Left lung (tissue), 14 donors: ENCODE measurements at places on chromosomes 16 and 17. TPM values are rescaled to one million over a fixed set of nuclear protein-coding genes. Genes with fewer than 3 reads are reported as not detected.

GRCh38 chr17:81397314-81398175 is 2.3 kb downstream of the BAHCC1 start:
- no peaks in the 10 kb centered on the region for H3K27me3 ChIP-seq
- H3K27ac ChIP-seq = peak overlapping the region; percentile 93
- H3K4me1 ChIP-seq = peaks cover 32% of the 10 kb centered on the region
- no peak for DNase-seq

- no peaks in the 10 kb centered on the region for H3K27me3 ChIP-seq
- H3K4me3 ChIP-seq = no peak overlapping the region
- no peaks in the 10 kb centered on the region for H3K36me3 ChIP-seq
- H3K27ac ChIP-seq = no peak overlapping the region
Measured at GRCh38 chr17:63986821-63987220, 11.3 kb upstream of the PRR29 start.

DNA sequence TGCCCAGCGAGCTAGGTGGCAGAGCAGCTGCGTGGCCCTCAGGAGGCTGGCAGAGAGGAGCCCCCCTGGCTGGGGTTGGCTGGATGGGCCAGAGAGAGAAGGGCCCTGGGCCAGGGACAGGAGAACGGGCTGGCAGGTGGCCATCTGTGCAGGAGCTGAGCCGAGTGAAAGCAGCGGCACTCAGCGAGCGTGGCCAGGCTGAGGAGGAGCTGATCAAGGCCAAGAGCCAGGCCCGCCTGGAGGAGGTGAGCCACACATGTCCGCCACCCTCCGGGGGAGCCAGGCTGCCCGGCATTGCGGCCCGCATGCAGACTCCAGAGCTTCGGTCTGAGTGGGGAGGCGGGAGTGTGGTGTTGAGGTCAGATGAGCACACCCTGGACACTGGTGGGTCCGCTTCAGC is 2.1 kb upstream of the RAC3 start:
- no peaks in the 10 kb centered on the region for H3K27me3 ChIP-seq
- peaks cover 13% of the 10 kb centered on the region for H3K36me3 ChIP-seq
- H3K27ac ChIP-seq = no peak overlapping the region
- no peak overlapping the region for H3K4me3 ChIP-seq
- H3K4me1 ChIP-seq = peaks cover 32% of the 10 kb centered on the region

Gene KRT20
- polyA plus RNA-seq = not detected

Gene EPX
- 1.2 TPM for polyA plus RNA-seq
